DMS 273 treated with DMSO at 0.1 percent for 48 hours (cell line): ENCODE measurements at places on chromosomes 5 and 9.

- no peak for DNase-seq
Measured at GRCh38 chr5:148653836-148654781, at the start of gene HTR4. Gene HTR4, minus strand, starts transcription at chr5:148654527. Its CDS starts 17,513 bp downstream, at chr5:148637014.

- DNase-seq, result peak; percentile 22
Measured at GRCh38 chr9:72305102-72305546, 59.9 kb downstream of the ZFAND5 start.

DNA sequence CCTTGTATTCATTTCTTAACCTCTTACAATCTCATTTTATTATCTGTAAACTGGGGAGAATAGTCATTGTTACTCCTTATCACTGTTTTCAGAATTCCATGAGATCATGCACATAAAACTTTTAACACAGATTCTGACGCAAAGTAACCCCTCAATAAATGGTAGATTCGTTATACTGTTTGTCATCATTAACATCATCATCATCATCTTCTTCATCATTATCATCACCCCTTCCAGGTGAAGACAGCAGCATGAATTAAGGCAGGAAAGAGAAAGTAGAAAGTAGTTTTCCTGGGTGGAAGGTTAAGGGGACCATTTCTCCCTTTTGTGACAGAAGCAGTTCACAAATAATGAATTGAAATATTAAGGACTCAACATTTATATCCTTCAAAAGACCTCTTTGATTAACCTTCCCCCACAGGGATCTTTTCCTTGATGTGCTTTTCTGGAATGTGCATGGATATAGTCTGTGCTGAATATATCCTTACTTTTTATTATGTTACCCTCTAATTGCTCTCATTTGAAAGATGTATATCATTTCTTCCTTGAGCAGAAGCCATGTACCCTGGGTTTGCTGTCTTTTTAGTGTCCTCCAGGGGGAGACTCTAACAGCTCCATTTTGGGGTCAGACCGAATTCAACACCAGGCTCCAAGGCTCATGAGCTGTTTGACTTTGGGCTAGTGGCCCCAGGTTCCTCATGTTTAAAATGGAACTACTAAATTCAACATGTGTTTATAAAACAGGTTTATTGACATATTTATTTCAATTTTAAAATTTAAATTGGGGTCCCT, 1029.9 kb upstream of the WWC1 start:
- DNase-seq, result no peak

GRCh38 chr5:132006331-132007120, 4.9 kb downstream of the ACSL6 start:
- DNase-seq, result no peak

DNA sequence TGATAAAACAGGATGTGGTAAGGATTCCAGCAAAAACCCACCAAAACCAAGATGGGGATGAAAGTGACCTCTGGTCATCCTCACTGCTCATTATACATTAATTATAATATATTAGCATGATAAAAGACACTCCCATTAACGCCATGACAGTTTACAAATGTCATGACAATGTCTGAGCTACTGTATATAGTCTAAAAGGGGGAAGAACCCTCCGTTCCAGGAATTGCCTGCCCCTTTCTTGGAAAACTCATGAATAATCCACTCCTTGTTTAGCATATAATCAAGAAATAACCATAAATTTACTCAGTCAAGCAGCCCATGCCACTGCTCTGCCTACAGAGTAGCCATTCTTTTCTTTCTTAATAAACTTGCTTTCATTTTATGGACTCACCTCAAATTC, 96.4 kb upstream of the VLDLR start:
- no peak for DNase-seq

DNA sequence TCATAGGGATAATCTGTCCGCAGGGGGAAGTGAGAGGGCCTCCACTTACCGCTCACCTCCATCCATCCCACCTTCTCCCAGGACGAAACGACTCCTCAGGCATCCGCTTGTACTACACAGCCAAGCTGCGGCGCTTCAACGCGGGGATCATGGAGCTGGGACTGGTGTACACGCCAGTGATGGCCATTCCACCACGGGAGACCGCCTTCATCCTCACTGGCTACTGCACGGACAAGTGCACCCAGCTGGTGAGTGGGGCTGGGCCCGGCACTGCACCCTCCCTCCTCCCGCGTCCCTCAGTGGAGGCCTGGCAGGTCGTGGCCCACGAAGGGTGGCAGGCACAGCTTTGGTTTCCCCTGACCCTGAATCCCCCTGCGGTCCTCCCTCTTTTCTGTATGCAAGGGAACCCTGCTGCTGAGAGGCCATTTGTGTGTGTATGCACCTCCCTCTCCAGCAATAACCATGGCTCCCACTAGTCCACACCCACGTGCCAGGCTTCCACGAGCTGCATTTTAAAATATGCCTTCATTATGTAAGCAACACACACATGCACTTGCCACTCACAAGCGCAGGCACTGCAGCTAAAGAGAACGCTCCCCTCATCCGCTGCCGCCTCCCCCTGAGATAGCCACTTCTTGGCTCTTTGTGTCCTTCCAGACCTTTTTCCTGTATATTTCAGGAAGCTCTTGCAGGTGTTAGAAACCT, 11.8 kb downstream of the DBH start:
- DNase-seq, result no peak

DNA sequence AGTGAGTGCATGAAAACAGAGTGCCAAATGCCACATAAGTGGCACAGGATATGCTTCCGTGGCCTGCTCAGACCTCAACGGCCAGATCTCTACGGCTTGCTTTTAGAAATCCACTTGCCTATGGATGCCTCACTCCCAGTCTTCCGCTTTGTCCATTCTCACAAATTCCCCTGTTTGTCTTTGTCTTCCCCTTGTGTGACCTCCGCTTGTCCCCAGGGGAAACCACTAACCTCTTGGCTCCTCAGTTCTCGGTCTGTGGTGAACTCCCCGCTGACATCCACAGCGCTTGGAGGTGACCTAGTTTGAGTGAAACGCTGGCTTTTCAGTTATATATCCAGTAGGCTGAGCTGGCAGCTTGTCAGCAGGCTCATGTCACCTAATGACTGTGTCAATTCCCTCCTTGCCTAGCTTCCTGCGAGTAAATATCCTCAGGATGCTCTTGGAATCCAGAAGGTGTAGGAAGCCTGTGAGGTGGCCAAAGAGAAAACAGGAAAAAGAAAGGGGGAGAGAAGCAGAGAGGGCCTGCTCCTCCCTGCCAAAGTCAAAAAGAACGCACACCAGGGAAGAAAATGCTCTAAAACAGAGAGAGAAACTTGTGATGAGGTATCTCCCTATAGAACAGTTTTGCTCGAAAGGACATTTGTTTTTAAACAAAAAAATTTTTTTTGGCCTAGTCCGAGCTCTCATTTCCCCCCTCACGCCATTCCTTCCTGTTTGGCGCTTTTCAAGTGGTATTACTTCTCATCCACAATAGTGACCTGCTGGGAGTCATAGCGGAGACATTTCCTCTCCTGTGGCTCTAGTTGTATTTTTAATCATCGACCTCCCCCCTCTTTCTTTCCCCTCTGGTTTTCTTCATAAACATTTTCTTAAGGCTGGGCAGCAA, 101.6 kb upstream of the SPRY4 start:
- DNase-seq, result no peak

- no peak for DNase-seq
Measured at GRCh38 chr5:949815-950560, 57.3 kb downstream of the TRIP13 start.

- DNase-seq, result no peak
Measured at GRCh38 chr9:135887585-135888050, 19.7 kb downstream of the CAMSAP1 start.

DNA sequence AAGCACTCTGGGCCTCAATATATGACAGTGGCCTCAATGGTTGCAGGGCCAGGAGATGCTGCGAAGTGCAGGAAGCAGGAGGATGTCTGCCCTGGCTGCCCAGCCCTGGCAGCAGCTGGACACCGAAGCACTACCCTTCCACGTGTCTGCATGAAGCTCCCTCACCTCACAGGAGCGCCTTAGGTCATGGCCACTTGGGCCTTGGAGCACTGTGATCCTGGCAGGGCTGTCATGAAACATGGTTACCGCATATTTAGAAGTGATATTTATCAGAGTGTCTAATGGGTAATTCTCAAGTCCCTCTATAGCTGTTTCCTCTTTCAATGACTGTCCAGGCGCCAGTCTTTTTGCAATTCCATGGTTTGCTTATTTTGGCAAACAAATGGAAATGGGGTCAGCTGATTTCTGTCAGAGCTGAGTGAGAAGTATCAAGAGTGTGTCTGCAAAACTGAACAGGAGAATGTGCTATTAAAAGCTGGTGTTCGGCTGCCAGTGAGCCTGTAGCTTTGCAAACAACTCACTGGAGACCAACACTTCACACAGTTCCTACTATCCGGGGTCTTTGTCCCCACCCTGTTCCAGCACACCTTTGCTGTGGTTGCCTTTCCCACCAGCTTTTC, 285.9 kb downstream of the KIF4B start:
- DNase-seq, result no peak

DNA sequence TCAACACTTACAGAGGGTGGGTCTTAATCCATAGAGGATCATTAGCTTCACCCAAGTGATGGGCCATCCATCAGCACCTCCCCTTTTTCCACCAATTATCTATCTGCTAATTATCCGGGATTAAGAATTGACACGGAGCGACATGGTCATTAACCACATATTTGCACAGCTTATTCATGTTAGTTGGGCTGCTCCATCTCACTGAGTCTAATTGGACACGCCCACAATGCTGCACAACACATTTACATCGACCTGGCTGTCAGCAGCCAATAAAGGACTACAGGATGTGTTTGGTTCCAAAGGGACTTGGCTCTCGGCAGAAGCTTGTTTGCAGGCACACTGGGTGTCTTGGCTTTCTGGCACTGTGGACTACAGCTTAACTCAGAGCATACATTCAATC, 21.6 kb downstream of the FOXE1 start:
- no peak for DNase-seq

DNA sequence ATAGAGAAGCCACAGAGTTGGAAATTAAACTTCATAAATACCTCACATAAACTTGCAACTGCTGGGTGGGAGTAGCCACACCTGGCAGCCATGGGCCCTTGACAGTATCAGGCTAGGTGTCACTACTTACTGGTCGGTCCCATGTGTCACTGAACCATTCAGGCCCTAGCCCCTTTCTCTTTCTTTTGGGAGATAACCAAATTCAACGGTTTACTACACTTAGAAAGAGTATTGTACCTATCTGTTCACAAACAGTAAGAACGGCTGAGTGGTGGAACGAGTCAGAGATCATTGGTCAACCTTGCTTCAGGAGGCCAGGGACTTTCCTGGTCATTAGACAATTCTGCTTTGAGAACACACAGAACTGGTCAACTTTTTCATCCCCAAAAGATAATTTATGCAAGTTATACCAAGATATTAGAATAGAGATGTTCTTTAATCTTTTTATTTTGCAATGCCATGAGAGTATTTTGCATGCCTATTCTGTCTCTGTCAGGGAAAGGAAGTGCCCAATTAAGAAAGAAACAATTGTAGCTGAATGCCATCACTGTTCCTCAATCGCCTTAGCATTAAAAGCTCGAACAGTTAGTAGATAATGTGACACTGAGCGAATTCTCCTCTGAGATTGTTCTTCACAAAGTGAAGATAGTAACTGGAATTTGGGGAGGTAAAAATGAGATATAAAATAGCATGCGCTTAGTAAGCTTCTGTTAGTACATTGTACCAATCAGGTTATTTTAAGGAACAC, 50.9 kb downstream of the GOLPH3 start:
- DNase-seq, result no peak

DNA sequence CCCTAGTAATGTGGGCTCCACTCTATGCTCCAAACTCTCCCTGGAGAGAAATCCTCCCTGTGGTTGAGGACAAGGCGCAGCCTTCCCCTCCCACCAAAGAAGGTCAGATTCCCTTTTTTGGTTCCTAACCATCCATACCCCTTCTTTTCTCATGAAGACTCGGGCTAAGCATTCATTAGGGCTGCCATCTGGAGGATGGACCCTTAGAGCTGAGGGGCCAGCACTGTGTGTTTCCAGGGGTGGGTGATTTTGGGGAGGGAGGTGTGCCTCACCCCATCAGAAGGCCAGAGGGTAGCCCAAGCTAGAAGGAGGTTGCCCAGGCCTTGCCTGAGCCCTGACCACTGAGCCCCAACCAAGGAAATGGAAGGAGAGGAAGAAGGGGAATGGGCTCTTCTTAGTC, 36.8 kb downstream of the TGFBI start:
- DNase-seq, result no peak

GRCh38 chr9:91207729-91208418, 153.8 kb downstream of the AUH start:
- DNase-seq, result no peak

GRCh38 chr5:86864051-86864450, 246.3 kb downstream of the COX7C start:
- DNase-seq, result peak; percentile 62

DNA sequence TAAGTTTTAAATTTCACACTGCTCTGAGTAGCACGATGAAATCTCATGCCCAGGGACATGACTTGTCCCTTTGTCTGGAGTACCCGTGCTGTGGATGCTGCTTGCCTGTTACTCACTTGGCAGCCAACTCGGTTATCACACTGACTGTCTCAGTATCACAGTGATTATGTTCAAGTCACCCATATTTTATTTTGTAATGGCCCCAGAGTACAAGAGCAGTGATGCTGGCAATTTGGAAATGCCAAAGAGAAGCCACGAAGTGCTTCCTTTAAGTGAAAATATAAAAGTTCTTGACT, 22.8 kb upstream of the SCGB3A2 start:
- no peak for DNase-seq

DNA sequence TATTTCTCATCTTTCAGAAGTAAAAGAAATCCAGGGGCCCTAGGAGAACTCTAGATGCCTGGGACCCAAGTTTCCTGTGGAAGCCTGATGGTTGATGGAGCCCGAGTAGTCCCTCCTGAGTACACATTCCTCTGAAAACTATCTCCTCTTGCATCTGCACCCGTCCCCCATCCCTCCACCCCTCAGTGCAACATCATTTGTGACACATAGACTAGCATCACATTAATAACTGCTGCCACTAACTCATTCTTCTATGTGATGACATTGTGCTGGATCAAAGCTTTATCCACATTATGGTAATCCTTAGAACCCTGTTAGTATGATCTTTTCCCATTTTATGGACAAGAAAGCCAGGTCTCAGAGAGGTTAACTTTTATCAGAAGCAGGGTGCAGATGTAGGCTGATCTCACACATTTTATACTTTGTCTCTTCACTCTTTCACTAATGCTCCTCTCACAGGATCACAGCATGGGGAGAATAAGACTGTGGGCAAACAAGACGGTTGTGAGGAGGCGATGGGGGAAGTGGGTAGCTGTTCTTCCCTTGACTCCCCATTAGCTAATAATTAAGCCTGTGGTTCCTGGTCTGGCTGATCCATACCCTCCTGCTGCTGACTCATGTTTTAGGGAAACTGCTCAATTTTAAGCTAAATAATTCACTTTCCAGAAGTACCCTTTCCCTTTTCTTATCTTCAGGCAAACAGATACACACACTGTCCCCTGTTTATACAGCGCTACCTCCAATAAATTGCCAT, 3.9 kb upstream of the HK3 start:
- no peak for DNase-seq

DNA sequence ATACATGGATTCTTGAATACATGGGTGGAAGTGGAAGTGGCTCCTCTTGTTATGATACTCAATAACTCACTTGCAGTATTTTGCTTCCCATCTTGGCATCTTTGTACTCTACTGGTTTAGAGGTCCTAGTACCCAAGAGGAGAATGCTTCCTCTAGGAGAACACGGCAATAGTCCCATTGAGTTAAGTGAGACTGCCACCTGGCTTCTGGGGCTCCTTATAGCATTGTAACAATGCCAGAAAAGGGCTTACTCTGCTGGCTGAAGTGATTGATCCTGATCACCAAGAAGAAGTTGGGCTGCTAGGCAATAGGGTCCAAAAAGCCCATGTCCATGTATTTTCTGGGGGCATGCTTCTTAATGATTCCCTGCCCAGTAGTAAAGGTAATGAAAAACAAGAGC, 627.6 kb upstream of the SGCD start:
- no peak for DNase-seq
